ENCODE measurements at places on chromosomes 13 and 19.

- DNase-seq: no peak
Observed at GRCh38 chr19:39017026-39017425, 15.3 kb downstream of the FBXO27 start.

DNA sequence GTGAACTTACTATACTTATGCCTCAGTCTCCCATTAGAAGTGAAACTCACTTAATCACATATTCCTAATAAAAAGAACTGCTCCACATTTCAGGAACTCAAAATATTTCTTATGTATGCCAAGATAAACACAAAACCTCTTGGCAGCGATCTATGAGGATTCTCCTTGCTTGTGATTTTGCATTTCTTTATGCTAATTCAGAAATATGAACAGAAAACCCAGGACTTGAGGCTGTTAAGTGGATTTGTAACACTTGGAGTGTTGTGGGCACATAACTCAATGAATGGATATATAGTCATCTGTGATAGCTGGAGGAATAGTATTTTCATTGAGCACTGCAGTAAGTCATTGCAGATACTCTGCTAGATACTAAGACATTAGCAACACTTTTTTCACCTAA lies 5.6 kb upstream of the KATNAL1 start:
- DNase-seq: no peak

GRCh38 chr19:50794074-50794875 lies 4.1 kb downstream of the ACP4 start:
- no peak for DNase-seq

GRCh38 chr13:99314640-99315176 lies 7.5 kb upstream of the GPR183 start:
- no peak for DNase-seq

- DNase-seq: no peak
Observed at GRCh38 chr19:30373593-30373992, 1.4 kb downstream of the ZNF536 start.

GRCh38 chr19:5696196-5697021 lies 6.3 kb downstream of the RPL36 start:
- no peak for DNase-seq

DNA sequence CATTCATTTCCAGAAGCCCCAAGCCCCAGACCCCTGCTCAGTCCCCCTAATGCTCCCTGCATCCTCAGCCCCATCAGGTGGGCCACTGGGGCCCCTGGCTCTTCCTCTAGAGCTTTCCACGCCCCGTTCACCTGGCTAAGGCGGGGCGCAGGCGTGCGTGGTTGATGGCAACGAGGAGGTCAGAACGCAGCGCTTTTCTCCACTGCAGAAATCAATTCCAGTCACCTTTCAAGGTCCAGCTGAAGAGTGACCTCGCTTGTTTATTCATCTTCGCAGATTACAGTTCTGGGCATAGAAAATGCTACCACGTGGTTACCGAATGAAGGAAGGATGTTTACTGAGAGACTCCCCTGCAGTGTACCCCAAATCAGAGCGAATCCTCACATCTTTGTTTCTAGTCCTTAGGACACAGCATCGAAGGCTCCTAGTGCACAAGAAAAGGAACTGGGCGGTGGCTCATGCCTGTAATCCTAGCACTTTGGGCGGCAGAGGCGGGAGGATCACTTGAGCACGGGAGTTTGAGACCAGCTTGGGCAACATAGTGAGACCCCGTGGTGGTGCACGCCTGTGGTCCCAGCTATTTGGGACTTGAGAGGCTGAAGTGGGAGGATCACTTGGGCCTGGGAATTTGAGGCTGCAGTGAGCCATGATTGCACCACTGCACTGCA lies 828 bp upstream of the PBX4 start:
- no peak for DNase-seq

DNA sequence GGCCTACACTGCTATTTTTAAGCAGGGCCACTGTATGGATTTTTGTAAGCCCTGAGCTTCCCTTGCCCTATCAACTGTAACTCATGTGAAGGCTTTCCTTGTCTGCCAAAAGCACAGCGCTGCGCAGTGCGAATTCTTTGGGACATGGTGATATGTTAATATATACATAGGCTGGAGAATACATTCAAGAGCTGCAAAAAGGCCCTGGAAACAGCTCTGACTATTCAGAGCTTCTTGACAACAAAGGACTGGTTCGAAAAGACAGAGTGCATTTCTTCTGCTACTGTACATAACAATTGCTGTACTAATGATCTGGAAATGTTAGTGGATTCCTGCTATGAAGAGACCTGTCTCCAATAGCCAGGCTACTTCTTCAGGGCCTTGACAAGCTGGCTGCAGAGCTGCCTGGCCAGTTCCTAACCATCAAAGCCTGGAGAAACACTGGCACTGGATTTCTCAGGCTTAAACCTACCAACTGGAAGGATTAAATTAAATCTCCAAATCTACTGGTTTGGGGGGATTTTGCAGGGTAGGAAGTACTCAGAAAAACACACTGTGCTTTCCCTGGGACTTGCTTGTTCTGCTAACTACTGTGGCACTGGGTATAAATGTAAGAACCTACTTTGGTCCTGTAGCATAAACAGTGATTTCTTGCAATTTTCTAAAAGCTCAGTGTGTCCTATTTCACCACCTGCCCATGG lies 246.9 kb downstream of the DNAJC15 start:
- DNase-seq: no peak

GRCh38 chr13:64782466-64782865 lies 2447.7 kb downstream of the PCDH9 start:
- no peak for DNase-seq

DNA sequence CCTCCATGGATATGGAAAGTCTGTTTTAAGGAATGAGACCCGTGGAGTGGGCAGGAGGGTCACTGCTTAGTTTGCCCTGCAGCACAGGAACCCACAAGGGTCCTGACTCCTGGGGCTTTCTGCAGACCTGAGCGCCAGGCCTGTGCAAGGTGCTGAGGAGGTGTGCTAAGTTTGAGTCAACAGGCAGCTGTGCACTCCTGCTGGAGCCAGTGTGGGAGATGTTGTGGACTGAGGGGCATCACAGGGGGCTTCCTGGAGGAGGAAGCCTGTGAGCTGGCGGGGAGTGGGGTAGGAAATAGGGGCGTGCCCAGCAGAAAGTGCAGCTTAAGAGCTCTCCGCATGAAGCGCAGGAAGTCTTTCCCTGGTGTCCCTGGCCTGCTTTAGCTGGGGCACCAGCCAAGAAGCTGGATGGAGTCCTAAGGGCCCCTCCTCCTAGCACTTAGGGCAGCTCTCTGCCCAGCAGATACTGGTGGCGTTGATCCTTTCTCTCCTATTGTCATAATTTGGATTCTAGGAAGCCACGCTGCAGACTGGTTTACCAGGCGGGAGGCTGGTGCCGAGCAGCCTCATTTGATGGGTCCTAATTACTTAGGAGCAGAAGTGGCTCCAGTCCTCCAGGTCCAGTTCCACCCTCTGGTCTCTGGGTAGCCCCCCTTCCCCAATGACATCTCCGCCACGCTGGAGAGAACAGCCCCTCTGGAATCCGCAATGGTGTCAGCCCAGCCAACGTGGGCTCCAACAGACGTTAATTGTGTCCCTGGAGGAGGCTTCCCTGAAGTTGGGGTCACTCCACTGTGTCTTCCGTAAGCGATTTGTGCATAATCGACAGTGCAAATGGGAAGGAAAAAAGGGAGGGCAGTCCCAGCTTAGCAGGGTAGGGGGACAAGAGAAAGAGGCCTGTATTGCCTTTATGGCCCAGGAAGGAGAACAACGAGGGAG lies 309.2 kb downstream of the ZNF536 start:
- no peak for DNase-seq

DNA sequence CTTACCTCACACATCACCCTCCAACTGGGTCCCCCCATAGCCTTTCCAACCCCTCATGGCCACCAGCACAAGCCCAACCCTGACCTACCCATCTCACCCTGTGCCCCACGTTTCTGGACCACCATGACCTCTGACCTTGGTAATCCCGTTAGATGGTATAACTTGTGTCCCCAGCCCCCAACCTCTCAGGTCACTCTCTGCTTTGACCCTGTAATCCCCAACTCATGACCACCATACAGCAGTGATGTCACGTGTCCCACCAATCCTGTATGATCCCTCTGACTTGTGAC lies 8.5 kb downstream of the KLC3 start:
- DNase-seq: no peak

DNA sequence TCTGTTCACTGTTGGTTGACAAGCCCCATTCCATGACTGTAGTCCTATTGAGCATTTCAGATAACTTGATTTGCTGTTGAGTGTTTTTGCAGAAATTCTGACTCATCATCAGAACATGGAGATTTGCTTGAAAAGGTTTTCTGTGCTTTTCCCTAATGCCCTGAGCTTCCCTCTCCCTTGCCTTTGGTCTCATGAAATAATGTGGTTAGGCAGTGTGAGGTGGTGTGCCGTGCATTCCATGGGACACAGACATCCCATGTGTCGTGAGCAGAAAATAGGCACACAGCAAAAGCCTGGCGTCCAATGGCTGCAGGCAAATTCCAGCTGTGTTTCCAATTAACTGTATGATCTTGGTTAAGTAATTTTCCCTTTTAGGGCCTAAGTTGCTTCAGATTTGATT lies 197.4 kb downstream of the DLEU7 start:
- no peak for DNase-seq

GRCh38 chr13:99059498-99060075 lies 81.7 kb upstream of the DOCK9 start:
- DNase-seq: no peak

GRCh38 chr19:5719274-5719960 lies 529 bp downstream of the LONP1 start:
- DNase-seq: no peak

DNA sequence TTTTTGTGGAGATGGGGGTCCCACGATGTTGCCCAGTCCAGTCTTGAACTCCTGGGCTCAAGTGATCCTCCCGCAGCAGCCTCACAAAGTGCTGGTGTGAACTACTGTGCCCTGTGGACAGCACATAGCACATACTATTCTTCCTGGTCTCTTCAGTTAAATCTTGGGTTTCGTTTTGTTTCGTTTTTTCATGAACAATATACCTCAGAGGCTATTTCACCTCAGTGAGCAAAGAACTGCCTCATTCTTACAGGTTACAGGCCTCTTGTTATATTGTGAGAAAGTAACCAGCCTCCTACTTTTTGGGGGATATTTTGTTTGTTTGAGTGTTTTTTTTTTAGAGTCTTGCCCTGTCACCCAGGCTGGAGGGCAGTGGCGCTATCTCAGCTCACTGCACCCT lies 1.3 kb upstream of the C3 start:
- DNase-seq: no peak

- DNase-seq: no peak
Observed at GRCh38 chr13:94656766-94657165, 55.1 kb downstream of the GPR180 start.

- no peak for DNase-seq
Observed at GRCh38 chr19:14107581-14108461, 9.7 kb downstream of the PRKACA start.

DNA sequence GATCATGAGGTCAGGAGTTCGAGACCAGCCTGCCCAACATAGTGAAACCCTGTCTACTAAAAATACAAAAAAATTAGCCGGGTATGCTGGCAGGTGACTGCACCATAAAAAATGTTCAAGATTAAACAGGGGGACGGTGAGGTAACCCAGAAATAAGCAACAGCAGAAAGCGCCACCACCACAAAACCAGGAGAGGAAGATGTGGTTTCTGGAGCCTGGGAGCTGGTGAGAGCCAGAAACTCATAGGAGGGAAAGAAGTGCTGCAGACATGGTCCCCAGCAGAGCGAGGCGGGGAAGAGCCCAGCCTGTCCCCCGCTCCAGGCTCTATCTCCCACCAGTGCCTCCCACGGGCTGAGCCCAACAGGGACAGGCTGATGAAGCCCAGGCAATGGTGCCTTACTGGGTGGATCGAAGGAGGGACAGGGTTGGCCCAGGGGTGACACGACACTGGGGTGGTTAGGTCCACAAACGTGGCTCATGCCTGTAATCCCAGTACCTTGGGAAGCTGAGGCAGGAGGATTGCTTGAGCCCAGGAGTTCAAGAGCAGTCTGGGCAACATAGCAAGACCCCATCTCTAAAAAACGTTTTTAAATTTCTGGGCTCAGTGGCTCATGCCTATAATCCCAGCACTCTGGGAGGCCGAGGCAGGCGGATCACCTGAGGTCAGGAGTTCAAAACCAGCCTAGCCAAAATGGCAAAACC lies 19.0 kb downstream of the SPC24 start:
- no peak for DNase-seq

GRCh38 chr19:34082289-34083077 lies 89.8 kb upstream of the LSM14A start:
- no peak for DNase-seq

DNA sequence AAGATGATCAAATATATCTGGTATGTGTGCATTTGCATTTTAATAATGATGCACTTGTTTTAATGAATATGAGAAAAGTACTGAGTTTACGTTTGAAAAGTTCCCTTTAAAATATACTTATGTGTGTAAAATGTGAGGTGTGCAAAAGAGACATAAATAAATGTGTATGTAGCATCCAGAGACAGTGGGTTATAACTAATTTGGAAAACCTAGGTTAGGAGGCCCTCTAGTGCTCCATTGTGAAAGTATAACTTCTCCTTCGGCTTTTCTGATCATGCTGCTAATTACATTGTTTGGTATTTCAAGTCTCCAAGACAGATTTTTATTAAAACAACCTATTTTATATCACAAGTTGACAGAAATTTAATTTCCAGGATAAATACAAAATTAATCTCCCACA lies 30.1 kb downstream of the SCEL start:
- no peak for DNase-seq

- no peak for DNase-seq
Observed at GRCh38 chr19:57900311-57900710, 11.5 kb upstream of the ZNF814 start.

DNA sequence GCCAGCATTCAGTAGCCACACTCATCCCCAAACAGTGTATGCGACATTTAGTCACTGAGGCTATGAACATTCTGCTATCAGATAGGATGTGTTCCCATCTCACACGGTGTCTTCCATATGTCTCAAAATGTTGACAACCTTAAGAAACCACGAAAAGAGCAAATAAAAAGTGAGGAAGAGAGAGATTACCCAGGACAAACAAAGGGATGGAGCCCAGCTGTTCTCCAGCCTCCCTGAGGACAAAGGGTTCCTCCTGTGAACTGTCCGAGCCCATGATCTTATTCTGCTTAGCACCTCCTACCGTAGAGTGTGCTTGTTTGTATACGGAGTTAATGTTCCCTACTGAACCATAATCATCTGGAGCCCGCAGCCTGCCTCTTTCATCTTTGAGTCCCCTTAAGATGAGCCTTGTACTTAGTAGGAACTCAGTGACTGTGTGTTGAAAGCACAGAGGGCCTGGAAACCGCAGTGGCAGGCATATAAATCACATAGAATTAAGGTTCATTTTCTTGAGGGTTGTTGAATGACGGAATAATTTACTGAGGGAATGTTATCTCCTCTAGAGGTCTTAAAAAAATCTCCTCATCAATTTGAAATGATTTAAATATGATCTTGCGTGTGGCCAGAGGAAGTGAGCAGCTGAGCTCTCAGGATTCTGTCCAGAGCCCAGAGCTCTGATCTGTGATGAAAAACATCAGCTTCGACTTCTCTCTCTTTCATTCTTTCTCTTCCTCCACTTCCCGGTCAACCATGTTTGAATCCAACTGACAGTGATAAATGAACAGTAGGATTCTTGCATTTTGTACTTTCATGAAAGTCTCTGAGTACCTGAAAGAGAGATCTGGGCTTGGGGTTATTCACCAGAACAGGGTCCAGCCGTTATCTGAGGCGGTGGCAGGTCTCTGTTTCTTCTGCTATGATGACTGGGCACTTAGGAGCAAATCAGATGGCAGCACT lies 200.5 kb downstream of the KLF5 start:
- DNase-seq: no peak

Data from SIG-M5 (cell line).